Cardiac muscle cell (in vitro differentiated cells and primary cell): ENCODE measurements at places on chromosomes 12 and 14. TPM values are rescaled to one million over a fixed set of nuclear protein-coding genes. Genes with fewer than 3 reads are reported as not detected.

Gene GNPTAB
- polyA plus RNA-seq = 4.0 and 8.6 TPM in 2 replicates

DNA sequence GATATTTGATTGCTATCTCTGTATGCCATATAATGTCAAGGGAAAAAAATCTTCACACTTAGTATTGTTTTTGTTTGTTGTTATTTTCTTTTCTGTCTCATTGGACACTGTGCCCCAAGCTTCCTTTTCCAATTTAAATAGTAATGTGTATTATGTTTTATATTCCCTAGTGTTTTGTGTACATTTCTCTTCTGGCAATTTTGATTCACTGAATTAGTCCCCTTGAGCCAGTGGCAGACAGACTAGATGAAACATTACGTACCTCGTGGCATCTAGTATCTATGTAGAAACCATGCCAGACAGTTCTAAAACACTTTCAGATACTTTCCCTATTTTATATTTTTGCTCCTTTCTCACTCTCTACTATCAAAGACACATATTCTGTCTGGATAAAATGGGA, at the start of gene OR6C1:
Gene OR6C1 (plus strand): TSS at position 301 of the 400 bp plus-strand sequence. CDS start 6,257 bp downstream, outside the sequence.
- no peaks in the 10 kb centered on the region for H3K36me3 ChIP-seq
- no peak for DNase-seq

GRCh38 chr12:95304673-95305198, 87.1 kb downstream of the VEZT start:
- H3K27me3 ChIP-seq = no peaks in the 10 kb centered on the region
- no peaks in the 10 kb centered on the region for H3K4me1 ChIP-seq
- H3K4me3 ChIP-seq = no peak overlapping the region
- H3K27ac ChIP-seq = no peak overlapping the region

DNA sequence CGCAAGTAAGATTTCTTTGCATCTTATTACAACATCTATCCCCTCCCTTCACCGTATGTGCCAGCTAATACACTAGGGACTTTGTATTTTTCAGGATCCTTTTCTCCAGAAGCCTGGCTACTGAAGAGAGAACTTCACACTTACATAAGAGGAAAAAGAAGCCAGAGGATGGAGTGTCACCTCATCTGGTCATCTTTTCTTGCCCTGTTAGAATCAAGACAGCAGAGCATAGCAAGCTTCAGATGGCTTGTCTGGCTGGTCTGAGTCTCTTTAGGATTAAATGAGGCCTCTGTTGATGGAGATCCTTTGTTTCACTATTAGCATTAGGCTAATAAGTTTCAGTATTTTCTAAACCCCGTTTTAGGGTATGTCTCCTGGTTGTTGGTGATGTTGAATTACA, 14.4 kb upstream of the AACS start:
- H3K27me3 ChIP-seq = no peaks in the 10 kb centered on the region
- H3K27ac ChIP-seq = no peak overlapping the region
- no peaks in the 10 kb centered on the region for H3K4me1 ChIP-seq
- no peaks in the 10 kb centered on the region for H3K36me3 ChIP-seq

- no peaks in the 10 kb centered on the region for H3K27me3 ChIP-seq
- H3K36me3 ChIP-seq = no peaks in the 10 kb centered on the region
- no peak overlapping the region for H3K27ac ChIP-seq
- H3K4me3 ChIP-seq = no peak overlapping the region
Observed at GRCh38 chr12:51293696-51294095, 23.5 kb upstream of the SMAGP start.

- no peaks in the 10 kb centered on the region for H3K4me1 ChIP-seq
- H3K27ac ChIP-seq = no peak overlapping the region
Observed at GRCh38 chr12:96719660-96720362, 187.2 kb upstream of the NEDD1 start.

DNA sequence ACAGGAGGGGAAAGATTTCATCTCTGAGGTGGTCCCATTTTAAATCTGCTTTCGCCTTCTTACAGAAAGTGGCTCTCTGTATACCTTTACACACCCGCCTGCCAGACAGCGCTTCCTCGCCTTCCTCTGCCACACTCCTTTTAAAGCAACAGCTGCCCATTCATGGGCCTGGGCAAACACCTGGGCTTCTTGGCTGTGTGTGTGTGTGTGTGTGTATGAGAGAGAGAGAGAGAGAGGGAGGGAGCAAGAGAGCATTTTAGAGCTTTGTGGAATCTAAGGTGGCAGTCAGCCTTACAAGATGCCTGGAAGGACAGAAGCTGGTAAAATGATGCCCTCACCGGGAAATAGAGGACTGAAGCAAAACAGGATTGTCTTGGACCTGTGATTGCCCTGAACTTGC, 20.0 kb downstream of the PTHLH start:
- no peak overlapping the region for H3K4me3 ChIP-seq
- H3K4me1 ChIP-seq = no peaks in the 10 kb centered on the region
- H3K36me3 ChIP-seq = no peaks in the 10 kb centered on the region
- H3K27me3 ChIP-seq = peaks cover 4% of the 10 kb centered on the region
- no peak overlapping the region for H3K27ac ChIP-seq

Gene SHMT2
- 59.9 and 64.7 TPM in 2 replicates for polyA plus RNA-seq

Gene RDH5
- 6.6 and 12.6 TPM in 2 replicates for polyA plus RNA-seq

DNA sequence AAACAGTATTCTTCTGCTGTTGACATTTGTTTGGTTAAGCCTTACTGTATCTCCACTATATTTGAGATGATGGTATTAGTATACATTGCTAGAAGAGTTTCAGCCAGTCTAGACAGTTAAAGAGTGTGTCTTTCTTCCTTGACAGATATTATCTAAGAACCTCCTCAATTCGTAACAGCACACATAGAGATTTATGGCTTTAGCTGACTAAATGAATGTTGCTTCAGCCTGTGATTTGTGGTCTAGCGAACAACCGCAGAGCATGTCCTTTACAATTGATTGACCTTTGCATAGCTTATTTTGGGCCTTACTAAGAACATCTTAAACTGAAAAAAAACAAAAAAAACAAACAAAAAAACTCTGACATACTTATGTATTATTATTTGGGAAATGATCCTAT, 122.2 kb downstream of the DAAM1 start:
- H3K27ac ChIP-seq = peak overlapping the region; percentile 36
- H3K4me1 ChIP-seq = peaks cover 32% of the 10 kb centered on the region
- DNase-seq = no peak

Gene C1QL4
- not detected in 2 replicates for polyA plus RNA-seq

- H3K27ac ChIP-seq = no peak overlapping the region
- peak; percentile 49 for DNase-seq
- peaks cover 54% of the 10 kb centered on the region for H3K27me3 ChIP-seq
- no peaks in the 10 kb centered on the region for H3K4me1 ChIP-seq
- no peaks in the 10 kb centered on the region for H3K36me3 ChIP-seq
Observed at GRCh38 chr12:52713960-52714886, 10.9 kb upstream of the KRT77 start.

DNA sequence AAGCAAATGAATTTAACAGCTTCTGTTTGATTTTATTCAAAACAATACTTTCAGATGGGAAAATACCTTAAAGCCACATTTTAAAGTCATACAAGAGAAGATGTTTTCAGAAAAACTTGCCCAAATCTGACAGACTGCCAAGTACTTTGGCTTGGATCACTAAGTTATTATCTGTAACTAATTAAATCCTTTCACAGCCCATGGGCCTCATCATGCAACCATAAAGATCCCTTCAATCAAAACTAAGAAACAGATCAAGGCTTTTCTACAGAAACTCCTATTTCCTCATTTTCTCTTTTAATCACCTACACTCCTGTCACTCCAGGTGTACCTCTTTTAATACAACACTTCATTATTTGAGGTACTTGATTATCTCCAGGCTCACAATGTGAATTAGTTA, 28.1 kb downstream of the BLTP3B start:
- H3K27me3 ChIP-seq = no peaks in the 10 kb centered on the region
- no peak overlapping the region for H3K27ac ChIP-seq
- no peaks in the 10 kb centered on the region for H3K4me1 ChIP-seq
- H3K36me3 ChIP-seq = no peaks in the 10 kb centered on the region

GRCh38 chr12:120583478-120584030, 2.4 kb upstream of the POP5 start:
- no peak overlapping the region for H3K27ac ChIP-seq
- H3K4me1 ChIP-seq = no peaks in the 10 kb centered on the region
- peaks cover 3% of the 10 kb centered on the region for H3K36me3 ChIP-seq
- peak; percentile 72 for DNase-seq
- H3K27me3 ChIP-seq = peaks cover 28% of the 10 kb centered on the region

GRCh38 chr12:30990776-30991175, 64.2 kb downstream of the TSPAN11 start:
- H3K36me3 ChIP-seq = no peaks in the 10 kb centered on the region
- H3K4me1 ChIP-seq = no peaks in the 10 kb centered on the region
- no peak overlapping the region for H3K27ac ChIP-seq
- DNase-seq = no peak
- H3K27me3 ChIP-seq = no peaks in the 10 kb centered on the region
- no peak overlapping the region for H3K4me3 ChIP-seq

Gene ZFHX2
- polyA plus RNA-seq = 5.6 TPM in 2 replicates

Gene PTPRO
- polyA plus RNA-seq = not detected in 2 replicates

GRCh38 chr12:106345746-106346145, 11.8 kb upstream of the POLR3B start:
- no peak overlapping the region for H3K27ac ChIP-seq
- H3K4me3 ChIP-seq = no peak overlapping the region
- no peaks in the 10 kb centered on the region for H3K27me3 ChIP-seq
- H3K4me1 ChIP-seq = peaks cover 37% of the 10 kb centered on the region

GRCh38 chr12:116461060-116461459, 98.1 kb upstream of the MAP1LC3B2 start:
- no peak overlapping the region for H3K4me3 ChIP-seq
- no peaks in the 10 kb centered on the region for H3K36me3 ChIP-seq
- no peak overlapping the region for H3K27ac ChIP-seq
- DNase-seq = no peak

DNA sequence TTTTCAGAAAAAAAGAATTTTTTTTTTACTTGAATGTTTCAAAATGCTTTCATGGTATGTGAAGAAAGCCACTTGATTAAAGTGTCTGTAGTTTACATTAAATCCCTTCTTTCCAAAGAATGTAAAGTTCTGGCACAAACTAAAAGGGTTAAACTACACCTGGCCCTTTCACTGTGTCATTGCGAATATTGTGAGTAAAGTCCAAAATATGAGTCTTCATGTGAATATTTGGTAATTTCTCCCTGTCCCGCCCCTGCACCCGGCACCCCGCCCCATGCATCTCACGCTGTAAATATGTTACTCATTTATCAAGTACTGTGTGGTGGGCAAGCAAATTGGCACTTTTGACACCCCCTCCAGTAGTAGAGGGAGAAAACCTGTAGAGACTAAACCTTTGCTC, 274.7 kb downstream of the TTC6 start:
- H3K27ac ChIP-seq = no peak overlapping the region
- DNase-seq = no peak
- no peaks in the 10 kb centered on the region for H3K27me3 ChIP-seq

Gene PZP
- 0.33 and 0.62 TPM in 2 replicates for polyA plus RNA-seq

GRCh38 chr12:95484524-95484923, 10.6 kb downstream of the METAP2 start:
- peaks cover 30% of the 10 kb centered on the region for H3K36me3 ChIP-seq
- DNase-seq = peak; percentile 36
- no peak overlapping the region for H3K27ac ChIP-seq
- no peaks in the 10 kb centered on the region for H3K27me3 ChIP-seq
- no peaks in the 10 kb centered on the region for H3K4me1 ChIP-seq

Gene A2M
- polyA plus RNA-seq = 57.8 and 104 TPM in 2 replicates

DNA sequence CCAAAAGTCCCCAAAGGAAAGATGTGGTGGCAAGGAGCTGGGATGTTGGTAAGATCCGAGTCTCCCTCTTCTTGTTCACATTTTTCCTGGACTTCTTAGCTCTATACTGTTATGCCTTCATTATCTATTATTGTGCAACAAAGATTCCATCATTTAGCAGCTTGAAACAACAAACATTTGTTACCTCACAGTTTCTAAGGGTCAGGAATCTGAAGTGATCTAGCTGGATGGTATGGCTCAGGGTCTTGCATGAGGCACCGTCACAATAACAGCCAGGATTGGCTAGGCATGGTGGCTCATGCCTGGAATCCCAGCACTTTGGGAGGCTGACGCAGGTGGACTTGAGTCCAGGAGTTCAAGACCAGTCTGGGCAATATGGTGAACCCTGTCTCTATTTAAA, 51.1 kb upstream of the KRAS start:
- H3K27me3 ChIP-seq = no peaks in the 10 kb centered on the region
- no peak overlapping the region for H3K4me3 ChIP-seq
- no peaks in the 10 kb centered on the region for H3K4me1 ChIP-seq
- DNase-seq = peak; percentile 34

GRCh38 chr12:132329036-132329719, at the start of gene GALNT9:
TSS of gene GALNT9 (minus strand) at chr12:132329589. CDS start at chr12:132329203, 386 bp downstream.
- no peaks in the 10 kb centered on the region for H3K4me1 ChIP-seq
- peak; percentile 27 for DNase-seq
- no peak within 1 kb of the TSS for H3K27ac ChIP-seq
- H3K36me3 ChIP-seq = no peaks in the 10 kb centered on the region
- H3K27me3 ChIP-seq = peaks cover 64% of the 10 kb centered on the region

DNA sequence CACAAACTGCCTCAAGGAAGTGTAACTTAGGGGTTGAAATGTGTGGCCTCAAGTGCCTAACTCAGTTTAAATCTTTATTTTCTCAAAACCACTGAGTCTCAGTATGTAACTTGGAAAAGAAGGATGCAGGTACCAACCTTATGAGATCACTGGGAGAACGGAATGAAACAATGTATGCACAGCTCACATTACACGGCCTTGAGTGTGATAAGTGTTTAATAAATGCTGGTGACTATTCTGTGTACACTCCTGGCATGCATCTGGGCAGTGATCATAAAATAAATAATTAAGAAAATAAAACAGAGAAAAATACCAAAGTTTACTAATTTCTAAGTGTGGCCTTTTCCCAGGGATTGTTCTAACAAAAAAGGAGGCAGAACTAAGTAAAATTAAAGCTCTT, 974.5 kb upstream of the FLRT2 start:
- no peak overlapping the region for H3K4me3 ChIP-seq
- no peaks in the 10 kb centered on the region for H3K36me3 ChIP-seq
- DNase-seq = no peak
- H3K27me3 ChIP-seq = no peaks in the 10 kb centered on the region
- H3K4me1 ChIP-seq = no peaks in the 10 kb centered on the region

Gene BICDL1
- 3.5 and 4.7 TPM in 2 replicates for polyA plus RNA-seq

Gene OVCH1
- not detected in 2 replicates for polyA plus RNA-seq

GRCh38 chr12:39574378-39574777, 45.2 kb downstream of the ABCD2 start:
- H3K4me1 ChIP-seq = no peaks in the 10 kb centered on the region
- no peaks in the 10 kb centered on the region for H3K27me3 ChIP-seq
- no peak overlapping the region for H3K27ac ChIP-seq
- no peak for DNase-seq
- no peak overlapping the region for H3K4me3 ChIP-seq

DNA sequence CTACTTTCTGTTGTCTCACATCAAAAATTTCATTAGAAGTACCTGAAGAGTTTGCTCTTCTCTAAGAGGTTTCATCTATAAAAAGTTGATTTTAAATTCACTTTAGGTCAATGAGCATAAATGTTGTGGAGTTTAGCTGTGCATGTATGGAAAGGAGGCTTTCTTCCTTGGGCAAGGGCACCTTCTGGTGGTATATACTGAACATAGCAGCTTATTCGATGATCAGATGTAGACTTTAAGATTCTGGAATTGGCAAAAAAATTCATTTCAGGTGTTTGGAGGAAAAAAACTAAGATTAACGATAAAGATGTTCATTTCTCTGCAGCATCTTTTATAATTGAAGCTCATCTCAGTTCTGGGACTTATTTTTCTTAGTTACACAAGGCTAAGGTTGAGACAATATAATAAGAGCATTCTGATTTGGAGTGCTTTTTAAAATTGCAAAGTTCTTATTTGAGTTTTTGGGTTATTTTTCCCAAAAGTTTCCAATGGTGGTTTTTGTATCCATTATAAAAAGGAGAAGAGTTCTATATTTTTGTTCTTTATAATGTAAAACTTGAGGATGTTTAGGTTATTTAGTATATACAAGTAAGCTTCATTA, 46.8 kb downstream of the TMEM117 start:
- H3K27ac ChIP-seq = no peak overlapping the region
- H3K4me1 ChIP-seq = peaks cover 17% of the 10 kb centered on the region
- no peak overlapping the region for H3K4me3 ChIP-seq
- peak; percentile 77 for DNase-seq

GRCh38 chr12:115088328-115088994, 404.5 kb upstream of the TBX3 start:
- DNase-seq = peak; percentile 23
- H3K4me3 ChIP-seq = no peak overlapping the region
- H3K36me3 ChIP-seq = no peaks in the 10 kb centered on the region

Gene STYK1
- 0.65 and 2.3 TPM in 2 replicates for polyA plus RNA-seq
